ENCODE measurements at places on chromosomes 16 and 17.

DNA sequence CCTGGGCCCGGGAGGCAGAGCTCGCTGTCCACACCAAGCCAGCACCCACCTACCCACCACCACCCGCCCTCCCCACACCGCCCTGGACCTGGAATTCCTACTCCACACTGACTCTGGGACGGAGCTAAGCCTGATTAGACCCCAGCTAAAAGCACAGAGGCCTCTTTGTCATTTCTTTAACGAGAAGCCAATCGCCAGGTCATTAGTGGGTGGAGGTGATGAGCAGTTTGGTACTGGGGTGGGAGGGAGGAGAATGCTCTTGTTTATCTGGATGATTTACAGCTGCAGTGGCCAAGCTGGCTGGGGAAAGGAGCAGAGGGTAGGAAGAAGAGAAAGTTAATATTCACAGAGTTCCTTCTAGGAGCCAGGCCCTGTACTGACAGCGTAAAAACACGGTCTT lies 6.0 kb upstream of the BHLHA9 start:
- no peak for DNase-seq

DNA sequence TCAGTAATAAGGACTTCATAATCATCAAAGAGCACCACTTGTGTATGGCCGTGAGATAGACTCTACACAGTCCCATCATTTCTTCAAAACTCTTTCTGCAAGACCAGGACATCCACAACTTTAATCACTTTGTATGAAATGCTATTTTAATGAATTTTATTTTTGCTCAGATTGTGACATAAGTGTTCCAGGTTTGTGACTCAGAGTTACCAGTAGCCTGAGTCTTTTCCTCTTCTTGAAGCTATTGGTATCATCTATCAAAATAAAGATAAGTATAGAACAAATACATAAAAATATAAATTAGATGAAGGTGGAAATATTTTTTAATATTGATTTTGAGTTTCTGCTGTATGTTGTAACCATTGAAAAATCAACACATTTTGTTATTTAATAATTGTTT lies 16.6 kb upstream of the VWA3A start:
- no peak for DNase-seq

DNA sequence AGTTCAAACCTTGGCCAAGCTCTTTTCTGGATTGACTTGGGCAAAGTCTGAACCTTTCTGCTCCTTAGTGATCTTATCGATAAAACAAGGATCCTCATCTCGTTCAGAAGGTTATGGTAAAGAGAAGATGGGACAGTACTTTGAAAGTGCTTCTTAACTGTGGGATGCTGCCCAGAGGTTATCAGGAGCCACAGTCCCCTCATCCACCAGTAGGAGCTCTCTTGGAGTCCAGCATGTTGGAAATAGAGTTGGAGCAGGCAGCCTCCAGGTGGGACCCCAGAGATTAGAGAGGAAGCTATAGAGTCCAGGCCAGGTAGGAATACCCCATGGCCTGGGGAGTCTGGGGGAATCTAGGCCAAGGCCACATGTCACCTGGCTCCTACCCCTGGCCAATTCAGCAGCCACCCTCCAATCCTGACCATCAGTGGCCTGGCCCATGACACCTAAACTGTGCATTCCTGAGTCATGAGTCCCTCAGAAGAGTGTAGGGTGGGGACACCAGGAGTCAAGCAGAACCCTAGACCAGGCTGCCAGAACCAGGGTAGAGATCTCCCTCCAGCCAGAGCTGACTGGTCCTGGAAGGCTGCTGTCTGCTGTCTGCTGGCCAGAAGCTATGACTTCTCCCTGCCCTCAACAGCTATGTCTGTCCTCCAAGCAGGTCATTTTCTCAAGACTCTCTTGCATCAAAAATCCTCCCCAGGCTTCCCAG lies 144.3 kb downstream of the AIPL1 start:
- no peak for DNase-seq

- DNase-seq, result peak; percentile 92
Observed at GRCh38 chr16:80993307-80993706, 13.4 kb downstream of the CMC2 start.

DNA sequence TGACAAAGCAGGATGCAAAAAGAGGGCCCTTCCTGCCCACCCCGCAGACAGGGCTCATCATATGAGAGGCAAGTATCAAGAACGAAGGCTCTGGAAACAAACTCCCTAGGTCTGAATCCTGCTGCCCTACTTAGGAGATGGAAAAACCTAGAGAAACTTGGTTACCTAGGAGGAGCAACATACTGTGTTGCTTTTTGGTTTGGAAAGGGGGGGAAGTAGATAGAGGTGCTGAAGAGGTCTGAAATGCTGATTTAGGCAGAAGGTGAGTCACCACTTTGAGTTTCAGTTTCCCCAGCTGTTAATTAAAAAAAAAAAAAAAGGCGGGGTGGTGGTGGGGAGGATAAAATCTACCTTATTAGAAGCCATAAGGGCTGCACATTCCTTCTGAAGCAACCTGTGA lies 1.5 kb downstream of the N4BP1 start:
- peak; percentile 17 for DNase-seq

DNA sequence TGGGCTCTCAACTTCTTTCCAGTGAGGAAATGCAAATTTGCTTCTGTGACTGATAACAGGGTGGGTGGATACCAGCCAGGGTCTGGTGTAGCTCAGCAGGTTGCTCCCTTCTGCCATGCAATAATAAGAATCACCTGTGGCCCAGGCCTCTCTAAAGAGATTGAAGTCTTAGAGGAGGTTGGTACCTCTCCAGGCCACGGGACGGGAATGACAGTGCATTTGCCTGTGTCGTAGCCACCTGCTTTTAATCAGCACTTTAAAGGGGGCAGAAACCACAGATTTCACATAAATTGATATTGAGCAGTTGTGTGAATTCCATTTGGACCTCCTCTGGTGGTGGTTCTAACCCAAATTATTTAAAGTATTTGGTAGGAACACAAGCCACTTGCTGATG lies 246.9 kb downstream of the PRKCA start:
- peak; percentile 98 for DNase-seq

DNA sequence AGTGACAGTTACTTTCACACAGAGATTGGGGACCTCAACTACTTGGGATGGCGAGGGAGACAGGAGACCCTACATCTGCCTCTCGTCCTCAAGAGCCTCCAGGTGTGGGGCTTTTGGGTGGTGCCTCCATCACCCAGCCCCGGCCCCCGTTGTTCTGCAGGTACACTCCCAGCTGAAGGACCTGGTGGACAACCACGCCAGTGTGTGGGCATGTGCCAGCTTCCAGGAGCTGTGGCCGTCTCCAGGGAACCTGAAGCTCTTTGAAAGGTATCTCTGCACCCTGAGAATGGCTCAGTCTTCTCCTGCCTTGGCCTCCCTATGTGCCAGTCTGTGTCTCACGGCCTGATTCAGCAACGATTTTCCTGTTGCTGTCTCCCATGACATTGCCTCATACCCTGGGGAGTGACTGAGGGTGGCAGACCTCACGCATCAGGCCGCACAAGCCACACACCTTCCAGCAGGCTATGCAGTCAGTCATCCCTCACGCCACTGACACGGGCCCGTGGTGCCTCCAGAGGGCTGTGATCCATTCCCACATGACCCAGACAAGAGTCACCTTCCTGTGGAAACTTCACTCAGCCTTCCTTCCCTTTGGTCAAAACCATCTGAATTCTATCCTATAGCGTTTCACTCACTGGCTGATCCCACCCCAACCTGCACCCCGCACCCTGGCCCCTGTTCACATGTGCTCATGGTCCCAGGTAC lies 3.7 kb downstream of the CCNF start:
- no peak for DNase-seq

DNA sequence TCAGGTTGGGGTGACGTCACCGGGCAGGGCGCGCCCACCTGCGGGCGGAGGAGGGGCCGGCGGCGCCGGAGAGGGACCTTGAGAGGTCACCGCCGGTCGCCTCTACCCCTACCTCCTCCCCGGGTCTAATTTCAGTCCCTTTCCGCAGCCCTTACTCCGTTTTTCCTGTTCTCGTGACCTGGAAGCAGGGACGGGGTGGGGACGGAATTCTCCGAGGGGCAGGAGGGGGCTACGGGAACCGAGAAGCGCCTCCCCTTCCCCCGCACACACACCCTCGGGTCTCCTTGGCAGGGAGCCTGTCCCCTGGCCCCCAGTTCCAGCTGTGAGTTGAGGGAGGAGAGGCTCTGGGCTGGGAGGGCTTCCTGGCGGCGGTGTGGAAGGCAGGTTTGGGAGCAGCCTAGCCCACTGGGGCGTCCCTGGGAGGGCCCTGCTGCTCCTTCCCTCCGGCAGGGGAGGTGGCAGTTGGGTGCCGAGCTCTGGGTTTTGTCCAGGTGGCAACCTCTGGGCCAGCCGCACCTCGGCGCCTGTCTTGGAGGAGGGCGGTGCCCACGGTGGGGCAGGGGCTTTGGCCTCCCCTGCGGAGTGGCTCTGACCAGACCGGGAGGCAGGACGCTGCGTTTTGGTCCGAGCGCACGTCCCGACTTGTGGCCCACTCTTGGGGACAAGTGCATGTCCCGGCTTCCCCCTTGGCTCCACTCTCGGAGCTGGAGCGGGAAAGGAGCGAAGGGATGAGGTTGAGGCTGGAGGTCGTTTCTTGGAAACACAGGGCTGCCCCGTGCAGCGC lies 773 bp downstream of the SYNGR3 start:
- no peak for DNase-seq

Data from AG10803 (cell line).